ENCODE measurements at places on chromosomes 6 and 20.

DNA sequence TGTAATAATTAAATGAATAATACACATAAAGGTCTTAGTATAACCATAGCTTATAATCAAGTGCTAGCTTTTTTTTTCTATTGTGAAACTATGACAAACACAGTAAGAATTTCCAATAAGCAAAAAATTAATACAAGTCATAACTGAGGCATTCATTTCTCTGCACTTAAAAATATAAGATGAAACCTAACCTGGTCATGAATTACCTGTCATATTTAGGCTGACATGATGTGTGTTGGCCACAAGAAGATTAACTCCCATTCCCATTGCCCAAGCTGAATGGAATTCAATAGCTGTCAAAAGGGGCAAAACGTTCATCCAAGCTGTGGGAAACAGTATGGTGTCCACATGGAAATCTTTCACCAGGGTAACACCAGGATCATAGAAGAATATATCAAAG is 5.4 kb downstream of the VNN2 start:
- DNase-seq: no peak

GRCh38 chr6:67748521-67748920 is 886.6 kb upstream of the ADGRB3 start:
- no peak for DNase-seq

GRCh38 chr6:101777646-101778045 is 384.1 kb downstream of the GRIK2 start:
- DNase-seq: no peak

- DNase-seq: peak; percentile 58
These were observed 1.6 kb downstream of the ZBTB2 start for GRCh38 chr6:151389618-151390275.

- no peak for DNase-seq
These were observed at the start of gene CDH22 for GRCh38 chr20:46308258-46309157. Gene CDH22 (minus strand): TSS chr20:46308498. CDS start chr20:46251294, 57,204 bp downstream.

- DNase-seq: no peak
These were observed 94.2 kb upstream of the KCNK16 start for GRCh38 chr6:39416728-39417127.

DNA sequence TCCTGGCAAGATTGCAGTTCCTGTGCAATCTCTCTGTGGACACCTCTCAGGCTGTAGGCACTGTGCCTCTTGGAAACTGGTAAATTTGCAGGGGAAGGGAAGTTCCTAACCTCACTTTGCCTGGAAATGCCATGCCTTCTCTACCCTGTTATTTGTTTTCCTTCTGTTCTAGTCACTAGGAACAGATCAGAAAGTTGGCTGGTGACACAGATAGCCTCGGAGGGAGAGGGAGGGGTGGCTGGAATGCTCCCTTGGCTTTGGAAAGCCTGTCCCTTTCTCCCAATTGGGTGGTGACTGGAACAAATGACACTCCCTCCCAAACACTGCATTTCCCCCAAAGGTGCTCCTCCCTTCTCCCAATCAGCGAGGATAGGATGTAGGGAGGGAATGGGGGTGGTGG is 131.5 kb upstream of the F13A1 start:
- DNase-seq: no peak

GRCh38 chr20:3239867-3240775 is 1.1 kb upstream of the SLC4A11 start:
- no peak for DNase-seq

DNA sequence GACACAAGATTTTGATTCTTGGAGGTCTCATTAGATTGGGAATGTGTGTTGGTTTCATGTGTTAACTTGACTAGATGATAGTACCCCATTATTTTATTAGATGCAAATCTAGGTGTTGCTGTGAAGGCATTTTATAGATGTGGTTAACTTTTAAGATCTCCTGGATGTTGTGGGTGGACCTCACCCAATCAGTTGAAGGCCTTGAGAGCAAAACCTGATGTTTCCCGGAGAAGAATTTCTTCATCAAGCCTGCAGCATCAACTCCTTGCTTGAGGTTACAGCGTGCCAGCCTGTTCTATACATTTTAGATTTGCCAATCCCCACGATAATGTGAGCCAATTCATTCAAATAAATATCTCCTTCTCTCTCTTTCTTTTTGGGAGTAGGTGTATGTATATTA is 66.8 kb upstream of the EXOC2 start:
- DNase-seq: no peak

GRCh38 chr6:136979206-136979605 is 57.1 kb downstream of the SLC35D3 start:
- no peak for DNase-seq

Data from esophagus squamous epithelium (tissue), 5 donors.